ENCODE measurements at places on chromosomes 6 and 20. TPM values are rescaled to one million over a fixed set of nuclear protein-coding genes. Genes with fewer than 3 reads are reported as not detected.

- DNase-seq: no peak
Observed at GRCh38 chr6:83047065-83047754, 18.4 kb downstream of the UBE3D start.

Gene NT5E
- 0.12 TPM for polyA plus RNA-seq

DNA sequence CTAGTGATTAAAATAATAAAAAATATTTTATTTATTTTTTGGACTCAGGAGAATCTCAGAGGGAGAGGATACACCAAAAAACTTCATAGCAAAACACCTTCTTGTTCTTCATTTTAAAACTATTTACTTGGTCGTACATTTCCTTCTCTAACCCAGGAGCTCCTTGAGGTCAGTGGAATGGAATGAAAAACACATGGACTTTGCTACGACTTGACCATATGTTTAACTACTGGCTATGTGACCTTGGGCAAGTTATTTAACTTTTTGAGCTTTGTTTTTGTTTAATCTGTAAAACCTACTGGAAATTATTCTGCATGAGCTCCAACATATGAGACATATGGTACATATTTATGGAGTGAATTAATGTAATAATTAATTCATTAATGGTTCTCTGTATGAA is 1005.5 kb upstream of the CITED2 start:
- DNase-seq: no peak

- no peak for DNase-seq
Observed at GRCh38 chr20:10883166-10883565, 209.4 kb upstream of the JAG1 start.

DNA sequence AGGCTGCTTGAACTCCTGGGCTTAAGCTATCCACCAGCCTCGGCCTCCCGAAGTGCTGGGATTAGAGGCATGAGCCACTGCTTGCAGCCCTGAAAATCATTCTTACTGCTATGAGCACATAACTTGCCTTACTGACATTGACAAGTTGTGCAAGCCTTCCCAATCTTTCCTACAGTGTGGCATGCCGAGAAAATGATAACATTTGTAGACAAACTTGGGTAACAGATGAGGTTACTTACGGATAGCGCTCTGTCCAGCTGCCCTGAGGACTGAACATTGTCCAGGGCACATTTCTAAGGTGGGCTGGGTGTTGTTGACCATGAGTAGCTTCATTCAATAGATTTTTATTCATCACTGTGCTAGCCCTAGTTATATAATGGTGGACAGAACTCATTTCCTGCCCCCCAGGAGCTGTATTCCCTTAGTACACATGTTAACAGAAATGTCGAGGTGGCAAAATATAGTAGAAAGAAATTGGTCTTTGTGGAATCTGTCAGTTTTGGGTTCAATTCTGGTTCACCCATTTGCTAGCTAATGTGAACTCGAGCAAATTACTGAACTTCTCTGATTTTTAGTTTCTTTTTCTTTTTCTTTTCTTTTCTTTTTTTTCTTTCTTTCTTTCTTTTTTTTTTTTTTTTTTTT is 118.4 kb upstream of the AKIRIN2 start:
- DNase-seq: no peak

DNA sequence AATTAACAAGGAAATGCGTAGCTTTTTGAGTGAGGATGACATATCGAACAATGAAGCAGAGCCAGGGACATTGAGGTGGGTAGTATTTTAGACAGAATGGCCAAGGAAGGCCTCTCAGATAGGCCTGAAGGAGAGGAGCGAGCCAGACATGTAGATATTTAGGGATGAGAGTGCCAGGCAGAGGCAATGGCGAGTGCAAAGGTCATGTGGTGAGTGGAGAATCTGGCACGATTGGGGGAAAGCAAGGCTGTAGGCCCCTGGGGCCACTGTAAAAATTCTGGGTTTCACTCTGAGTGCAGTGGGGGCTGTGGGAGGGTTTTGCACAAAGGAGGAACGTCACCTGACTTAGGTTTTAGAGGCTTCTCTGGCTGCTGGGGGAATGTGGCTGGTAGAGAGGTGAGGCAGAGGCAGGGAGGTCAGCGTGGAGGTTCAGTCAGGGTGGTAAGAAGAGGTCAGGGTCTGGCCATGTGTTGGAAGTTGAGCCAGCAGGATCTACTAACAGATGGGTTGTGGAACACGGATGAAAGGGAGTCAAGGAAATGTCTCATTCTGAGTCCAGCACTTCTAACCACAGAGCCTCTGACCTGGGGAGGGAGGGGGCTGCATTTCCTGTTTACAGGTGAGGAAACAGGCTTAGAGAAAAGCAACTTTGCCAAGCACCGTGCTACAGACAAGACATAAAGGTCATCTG is 11.3 kb downstream of the SIRPA start:
- DNase-seq: no peak

DNA sequence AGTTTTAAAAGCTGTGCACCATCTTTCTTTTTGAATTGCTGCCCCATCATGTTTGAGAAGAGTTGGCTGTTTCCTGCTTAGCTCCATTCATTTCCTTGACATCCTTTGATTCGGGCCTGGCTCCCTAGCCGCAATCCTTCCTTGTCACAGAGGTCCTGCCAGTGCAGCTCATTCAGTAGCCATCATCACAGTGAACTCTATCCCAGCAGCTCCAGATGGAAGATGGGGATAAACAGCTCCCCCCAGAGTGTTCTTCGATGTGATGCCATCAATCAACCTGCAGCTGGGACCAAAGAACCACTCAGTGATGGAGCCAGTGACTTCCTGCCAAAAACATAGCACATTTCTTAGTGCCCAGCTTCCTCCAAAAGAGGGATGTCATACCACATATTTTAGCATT is 158.8 kb downstream of the FRK start:
- DNase-seq: no peak

Gene CST4
- polyA plus RNA-seq: not detected

Gene CFB
- polyA plus RNA-seq: not detected

DNA sequence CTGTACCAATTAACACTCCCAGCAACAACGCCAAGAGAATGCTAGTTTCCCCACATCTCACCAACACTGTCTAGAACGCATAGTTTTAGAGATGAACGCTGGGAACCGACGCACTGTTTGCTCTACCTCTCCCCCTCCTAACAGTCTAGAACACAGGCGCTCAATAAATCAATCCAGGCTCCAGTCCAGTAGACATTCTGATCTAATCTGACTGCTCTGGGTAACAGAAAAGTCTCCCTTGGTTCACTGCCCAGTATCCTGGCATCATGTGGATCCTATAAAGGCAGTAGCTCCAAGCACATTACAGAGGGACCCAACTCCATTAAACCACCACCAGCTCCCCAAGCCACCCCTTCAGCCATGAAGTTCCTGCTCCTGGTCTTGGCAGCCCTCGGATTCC is at the start of gene DEFB132:
Gene DEFB132 (plus strand): TSS at position 306 of the 400 bp plus-strand sequence. CDS start 55 bp downstream, at position 361.
- no peak for DNase-seq

Gene C4B
- 0.67 TPM for polyA plus RNA-seq

All from immature natural killer cell (primary cell).